ENCODE measurements at places on chromosomes 4 and X. TPM values are rescaled to one million over a fixed set of nuclear protein-coding genes. Genes with fewer than 3 reads are reported as not detected.

DNA sequence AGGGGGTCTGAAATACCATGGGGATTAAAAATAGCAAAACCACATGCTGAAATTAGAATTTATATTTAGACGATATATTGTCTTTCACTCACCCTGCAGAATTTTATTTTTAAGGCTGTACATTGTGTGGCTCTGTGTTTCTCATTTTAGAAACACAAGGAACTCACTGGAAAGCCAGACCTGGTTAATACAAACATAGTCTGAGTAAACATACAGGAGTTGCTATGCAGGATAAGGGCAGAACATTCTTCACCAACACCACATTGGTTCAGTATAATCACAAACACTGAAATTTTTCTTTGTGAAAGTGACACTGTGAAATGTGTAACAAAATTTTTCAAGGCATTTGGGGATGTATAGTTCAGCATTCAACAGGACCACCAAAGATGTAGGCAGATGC lies 115.5 kb downstream of the ARX start:
- ATAC-seq: no peak

DNA sequence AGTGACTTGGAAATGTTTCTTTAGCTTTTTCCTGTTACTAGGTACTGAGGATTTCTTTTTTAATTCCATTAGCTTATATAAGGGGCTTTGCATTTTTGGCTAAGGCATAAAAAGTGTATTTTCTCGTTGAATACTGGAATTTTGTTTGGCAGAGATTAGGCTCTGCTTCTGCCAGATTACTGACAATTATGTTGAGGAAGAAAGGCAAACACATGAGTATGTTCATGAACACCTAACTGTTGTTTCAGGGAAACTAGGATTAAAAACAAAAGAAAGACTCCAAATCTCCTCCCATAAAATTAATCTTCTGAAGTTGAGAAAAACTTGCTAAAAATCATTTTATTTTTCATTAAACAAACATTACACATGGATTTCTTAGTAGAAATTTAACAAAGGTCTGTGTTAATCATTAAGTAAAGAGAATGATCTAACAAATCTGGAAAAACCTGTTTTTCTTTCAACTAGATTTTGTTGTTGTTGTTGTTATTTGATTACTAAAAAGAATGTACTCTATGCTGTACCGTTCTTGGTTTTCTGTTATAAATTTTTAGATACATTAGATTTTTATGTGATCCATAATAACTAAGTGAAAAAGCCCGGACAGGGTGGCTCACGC lies 43.3 kb upstream of the STAG2 start:
- no peak for ATAC-seq

The RAB41 gene
- total RNA-seq: not detected

- ATAC-seq: no peak
These were observed 63.4 kb downstream of the SLC9A7 start for GRCh38 chrX:46695491-46695890.

The RHOH gene
- 1.2 TPM for total RNA-seq

GRCh38 chr4:16202598-16202997 lies 23.7 kb downstream of the TAPT1 start:
- ATAC-seq: no peak

DNA sequence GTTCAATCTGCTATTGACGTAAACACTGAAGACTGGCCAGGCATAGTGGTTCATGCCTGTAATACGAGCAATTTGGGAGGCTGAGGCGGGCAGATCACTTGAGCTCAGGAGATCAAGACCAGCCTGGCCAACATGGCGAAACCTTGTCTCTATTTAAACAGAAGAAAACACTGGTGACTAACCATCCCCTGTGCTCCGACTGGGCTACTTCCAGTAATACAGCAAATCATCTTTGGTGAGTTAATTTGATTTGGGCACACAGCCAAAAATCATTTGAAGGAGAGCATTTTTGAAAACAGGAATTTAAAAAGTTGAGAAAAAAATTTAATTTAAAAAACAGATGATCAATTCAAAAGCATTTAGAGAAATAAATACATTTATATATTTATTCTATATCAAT lies 52.0 kb downstream of the SEC24D start:
- ATAC-seq: no peak

DNA sequence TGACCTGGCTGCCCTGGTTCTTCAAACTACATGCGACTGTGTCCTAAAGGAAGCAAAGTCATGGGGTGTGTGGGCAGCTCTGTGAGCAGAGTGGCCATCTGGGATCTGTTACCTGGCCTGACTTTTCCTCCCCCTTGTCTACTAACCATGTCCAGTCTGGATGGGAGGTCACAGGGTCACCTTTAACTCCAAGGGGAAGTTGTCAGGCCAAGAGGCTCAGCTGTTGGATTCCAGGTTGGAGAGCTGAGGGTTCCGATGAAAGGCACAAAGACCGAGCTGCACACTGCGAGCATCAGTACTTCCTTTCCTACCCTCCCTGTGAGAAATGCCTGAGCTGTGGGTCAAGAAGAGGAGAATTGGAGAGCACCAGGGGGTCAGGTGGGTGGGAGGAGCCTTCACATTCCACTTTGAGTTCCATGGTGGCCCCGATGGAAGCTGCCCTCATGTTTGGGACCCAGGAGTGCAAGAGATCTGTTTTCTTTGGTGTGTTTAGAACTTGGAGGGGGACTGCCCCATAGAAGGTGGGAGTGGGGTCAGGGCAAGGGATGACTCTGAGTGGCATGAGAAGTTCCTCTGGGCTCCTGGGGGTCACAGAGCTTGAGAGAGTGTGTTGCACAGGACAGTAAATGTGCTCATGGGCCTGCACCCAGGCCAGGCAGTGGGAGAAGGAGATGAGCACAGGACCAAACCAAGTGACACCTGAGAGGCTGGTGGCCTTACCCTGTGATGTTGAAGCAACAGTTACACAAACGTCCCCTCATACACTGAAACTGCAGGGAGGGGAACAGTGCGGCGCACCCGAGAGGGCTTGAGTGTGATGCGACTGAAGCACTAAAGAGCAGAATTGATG lies 36.2 kb downstream of the RGS12 start:
- no peak for ATAC-seq

DNA sequence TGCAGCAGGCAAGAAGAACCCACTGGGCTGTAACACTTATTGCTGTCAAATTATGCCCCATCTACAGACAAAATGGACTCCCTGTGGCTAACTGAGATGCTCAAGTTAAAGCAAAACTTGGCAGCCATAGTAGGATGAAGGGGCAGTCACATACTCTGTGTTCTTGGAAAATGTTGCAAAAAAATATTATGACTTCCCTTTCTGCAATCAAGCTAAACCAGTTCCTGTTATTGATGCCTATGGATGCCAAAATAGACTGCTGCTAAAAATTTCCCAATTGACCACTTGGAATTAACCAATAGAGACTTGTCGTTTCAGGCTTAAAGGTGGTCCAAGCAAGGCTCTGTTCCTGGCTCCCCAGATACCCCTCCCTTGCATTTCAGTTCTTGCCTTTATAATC lies 49.5 kb downstream of the IQCM start:
- ATAC-seq: no peak

The ARFIP1 gene
- total RNA-seq: 29.8 TPM

The CSAG3 gene
- total RNA-seq: not detected

DNA sequence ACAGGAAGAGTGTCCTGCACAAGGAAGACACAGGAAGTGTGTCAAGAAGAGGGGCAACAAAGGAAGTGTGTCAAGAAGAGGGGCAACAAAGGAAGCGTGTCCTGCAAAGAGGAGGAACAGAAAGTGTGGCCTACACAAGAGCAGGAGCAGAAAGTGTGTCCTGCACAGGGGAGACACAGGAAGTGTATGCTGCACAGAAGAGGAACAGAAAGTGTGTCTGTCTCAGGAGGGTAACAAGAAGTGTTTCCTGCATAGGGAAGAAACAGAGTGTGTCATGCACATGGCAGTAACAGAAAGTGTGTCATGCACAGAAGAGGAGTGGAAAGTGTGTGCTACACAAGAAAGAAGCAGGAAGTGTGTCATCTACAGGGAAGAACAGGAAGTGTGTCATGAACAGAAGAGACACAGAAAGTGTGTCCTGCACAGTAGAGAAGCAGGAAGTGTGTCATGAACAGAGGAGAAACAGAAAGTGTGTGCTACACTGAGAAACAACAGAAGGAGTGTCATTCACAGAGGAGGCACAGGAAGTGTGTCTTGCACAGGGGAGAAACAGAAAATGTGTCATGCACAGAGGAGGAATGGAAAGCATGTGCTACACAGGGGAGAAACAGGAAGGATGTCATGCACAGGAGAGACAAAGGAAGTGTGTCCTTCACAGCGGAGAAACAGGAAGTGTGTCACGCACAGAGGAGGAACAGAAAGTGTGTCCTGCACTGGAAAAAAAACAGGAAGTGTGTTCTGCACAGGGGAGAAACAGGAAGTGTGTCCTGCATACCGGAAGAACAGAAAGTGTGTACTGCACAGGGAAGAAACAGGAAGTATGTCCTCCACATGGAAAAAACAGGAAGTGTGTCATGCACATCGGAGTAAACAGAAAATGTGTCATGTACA lies 526.4 kb upstream of the PRKX start:
- ATAC-seq: no peak

The LRCH2 gene
- total RNA-seq: 0.12 TPM

DNA sequence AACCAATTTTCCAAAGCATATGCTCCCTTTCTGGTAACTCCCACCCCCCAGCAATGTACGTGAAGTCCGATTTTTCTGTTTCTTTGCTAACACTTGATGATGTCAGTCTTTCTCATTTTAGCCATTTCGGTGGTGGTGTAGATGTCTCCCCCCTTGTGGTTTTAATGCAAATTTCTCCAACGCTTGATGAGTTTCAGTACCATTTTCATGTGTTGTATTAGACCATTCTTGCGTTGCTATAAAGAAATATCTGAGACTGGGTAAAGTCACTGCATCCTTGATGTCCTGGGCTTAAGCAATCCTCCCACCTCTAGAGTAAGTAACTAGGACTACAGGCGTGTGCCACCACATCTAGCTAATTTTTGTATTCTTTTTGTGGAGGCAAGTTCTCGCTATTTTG lies 148.4 kb upstream of the VCX3A start:
- no peak for ATAC-seq

DNA sequence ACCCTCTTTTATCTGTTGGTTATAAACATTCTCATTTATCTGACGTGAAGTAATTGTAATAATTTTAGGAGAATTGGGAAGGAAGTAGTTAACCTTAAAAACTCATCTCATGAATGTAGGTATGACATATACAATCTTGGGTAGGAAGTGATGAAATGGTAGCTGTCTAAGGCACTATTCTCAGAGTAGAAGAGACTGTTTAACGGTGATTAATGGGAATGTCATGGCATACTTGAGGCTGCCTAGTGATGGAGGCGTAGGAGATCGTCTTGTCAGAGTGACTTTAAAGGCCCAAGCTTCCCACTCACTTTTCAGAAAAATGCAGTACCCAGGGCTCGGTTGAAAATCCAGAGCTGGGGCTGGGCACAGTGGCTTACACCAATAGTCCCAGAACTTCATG lies 19.4 kb upstream of the AGA start:
- ATAC-seq: no peak

The ATXN3L gene
- not detected for total RNA-seq

GRCh38 chrX:108642273-108642628 lies 94.1 kb downstream of the IRS4 start:
- no peak for ATAC-seq

DNA sequence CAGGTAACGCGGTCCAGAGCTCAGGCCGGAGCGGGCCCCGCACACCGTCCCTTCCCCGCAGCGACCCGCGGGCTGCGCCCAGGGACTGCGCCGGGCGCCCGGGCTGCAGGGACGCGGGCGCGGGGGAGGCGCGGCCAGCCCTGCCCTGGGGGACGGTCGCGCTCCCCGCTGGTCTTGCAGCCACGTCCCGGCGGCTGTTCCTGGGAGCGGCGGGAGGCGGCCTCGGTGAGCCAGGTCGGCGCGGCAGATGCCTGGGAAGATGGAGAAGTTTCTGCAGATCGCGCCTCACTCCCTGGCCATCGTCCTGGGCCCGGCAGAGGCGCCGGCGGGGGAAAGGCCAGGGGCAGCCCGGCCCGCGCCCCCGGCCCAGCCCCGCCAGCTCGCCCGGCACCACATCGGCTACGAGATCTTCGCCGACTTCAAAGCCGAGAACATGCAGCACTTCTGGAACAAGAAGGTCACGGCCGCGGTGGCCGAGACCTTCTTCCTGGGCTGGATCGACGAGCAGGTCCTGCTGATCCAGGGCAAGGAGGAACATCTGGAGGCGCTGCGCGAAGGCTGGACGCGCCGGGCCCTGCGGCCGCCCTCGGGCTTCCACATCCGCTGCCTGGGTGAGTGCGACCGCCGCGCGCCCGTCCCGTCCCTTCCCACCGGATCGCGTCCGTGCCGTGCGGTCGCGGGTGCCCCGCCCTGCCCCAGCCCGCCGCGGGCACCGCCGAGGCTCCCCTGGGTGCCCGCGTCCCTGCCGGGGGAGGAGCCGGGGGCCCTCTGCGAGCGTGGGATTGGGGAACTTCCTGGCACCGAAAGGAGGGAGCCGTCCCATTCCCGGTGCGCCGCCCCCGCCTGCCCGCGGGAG lies 107.4 kb upstream of the STOX2 start:
- peak; percentile 85 for ATAC-seq

The SAGE1 gene
- total RNA-seq: not detected

DNA sequence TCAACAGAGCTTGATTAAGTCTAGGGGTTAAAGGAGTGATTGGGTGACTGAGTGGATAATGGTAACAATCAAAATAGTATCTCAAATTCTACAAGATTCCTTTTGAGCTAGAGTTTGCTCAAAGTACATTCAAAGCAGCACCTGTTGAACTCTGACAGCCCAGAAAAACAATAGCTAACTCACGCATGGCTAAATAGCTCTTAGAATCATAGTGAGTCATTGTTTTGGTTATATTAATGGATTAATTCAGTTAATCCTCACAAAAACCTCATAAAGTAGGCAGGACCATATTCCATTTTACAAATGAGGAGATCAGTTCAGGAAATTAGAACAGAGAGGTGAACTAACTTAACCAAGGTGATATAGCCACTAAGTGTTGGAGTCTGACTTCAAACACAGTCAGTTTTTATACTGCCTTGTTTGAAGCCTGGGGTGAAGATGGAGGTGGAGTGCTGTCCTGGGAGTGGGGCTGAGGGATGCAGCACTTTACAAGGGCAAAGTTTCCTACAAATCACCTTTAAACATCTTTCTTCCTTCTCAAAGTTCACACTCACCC lies 35.9 kb upstream of the PPM1K start:
- peak; percentile 78 for ATAC-seq
